CD4-positive, alpha-beta T cell treated with Interleukin-6 for 4 hours (primary cell): ENCODE measurements at places on chromosomes 13 and 19.

GRCh38 chr19:57380923-57381322 lies 8.7 kb upstream of the ZNF548 start:
- no peak for DNase-seq

GRCh38 chr19:53870485-53870844 lies 2.8 kb downstream of the MYADM start:
- no peak for DNase-seq

GRCh38 chr19:34574704-34575103 lies 93.1 kb downstream of the WTIP start:
- DNase-seq: no peak

- DNase-seq: no peak
These were observed 1.2 kb downstream of the MAP1S start for GRCh38 chr19:17720440-17720839.
